ENCODE measurements at places on chromosomes 7 and 10.

DNA sequence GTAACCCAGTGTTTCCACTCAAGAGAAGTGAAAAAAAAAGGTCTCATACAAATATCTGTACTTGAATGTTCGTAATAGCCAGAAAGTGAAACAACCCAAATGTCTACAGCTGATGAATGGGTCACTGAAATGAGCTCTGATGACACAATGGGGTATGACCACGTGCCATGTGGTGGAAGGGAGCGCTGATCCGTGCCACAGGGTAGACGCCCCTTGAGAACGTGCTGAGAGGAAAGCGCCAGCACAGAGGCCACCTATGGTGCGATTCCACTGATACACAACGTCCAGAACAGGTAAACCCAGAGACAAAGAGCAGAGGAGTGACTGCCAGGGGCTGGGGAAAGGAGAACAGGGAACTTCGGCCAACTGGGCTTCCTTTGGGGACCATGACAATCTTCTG lies 50.3 kb downstream of the MAD1L1 start:
- no peak for DNase-seq

DNA sequence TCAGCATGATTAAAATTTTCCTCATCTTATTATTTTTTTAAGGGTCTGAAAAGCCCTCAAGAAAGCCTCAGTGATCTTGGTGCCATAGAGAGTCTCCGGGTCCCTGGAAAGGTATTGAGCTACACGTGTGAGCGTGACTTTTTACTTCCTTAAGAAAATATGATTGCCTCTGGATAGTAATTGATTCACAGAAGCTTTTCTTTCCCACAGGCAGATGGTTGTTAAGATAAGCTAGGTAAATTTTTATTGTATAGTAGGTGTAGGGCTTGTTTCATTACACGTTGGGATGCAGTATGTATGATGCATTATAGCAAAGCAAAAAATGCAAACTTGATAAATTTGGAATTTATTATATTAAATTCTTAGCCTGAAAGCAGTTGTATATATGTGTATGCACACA lies 7.7 kb downstream of the VPS50 start:
- DNase-seq = no peak

DNA sequence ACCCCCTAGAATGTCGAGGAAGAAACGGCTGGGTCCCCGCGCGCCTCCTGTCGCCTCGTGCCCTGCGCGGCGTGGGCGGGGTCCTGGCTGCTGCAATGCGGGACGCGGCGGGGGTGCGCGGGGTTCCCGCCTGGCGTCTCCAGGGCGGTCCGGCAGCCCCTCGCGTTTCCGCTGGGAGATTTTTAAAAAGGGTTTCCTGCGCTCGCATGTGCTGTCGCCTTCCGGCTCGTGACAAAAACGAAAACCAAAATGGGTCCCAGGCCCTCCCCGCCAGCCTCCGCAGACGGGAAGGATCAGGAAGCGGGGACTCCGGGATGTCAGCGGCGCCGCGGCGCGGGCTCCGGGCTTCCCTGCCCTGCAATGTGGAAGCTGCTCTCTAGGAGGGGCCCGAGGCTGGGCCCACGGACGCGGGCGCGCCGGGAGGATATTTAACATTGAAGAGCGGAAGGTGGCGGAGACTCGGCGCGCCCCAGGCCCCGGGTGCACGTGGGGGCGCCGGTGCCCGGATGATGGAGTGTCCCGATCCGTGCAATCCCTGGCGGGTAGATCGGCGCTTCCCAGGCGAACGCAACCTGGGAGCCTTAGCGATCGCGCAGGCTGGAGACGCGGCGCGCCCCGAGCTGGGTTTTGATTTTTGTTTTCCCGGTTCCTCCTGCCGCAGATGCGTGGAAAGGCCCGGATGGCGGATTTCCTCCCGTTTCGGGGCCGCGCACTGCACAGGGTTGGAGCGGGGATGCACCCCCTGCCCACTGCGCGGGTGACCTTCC lies 1.0 kb downstream of the PFKP start:
- no peak for DNase-seq

GRCh38 chr7:30303312-30304039 lies 19.1 kb downstream of the ZNRF2 start:
- no peak for DNase-seq

- DNase-seq = no peak
Observed at GRCh38 chr7:142767861-142768260, 2.9 kb upstream of the PRSS2 start.

- DNase-seq = no peak
Observed at GRCh38 chr7:105786520-105787470, 89.6 kb downstream of the ATXN7L1 start.

DNA sequence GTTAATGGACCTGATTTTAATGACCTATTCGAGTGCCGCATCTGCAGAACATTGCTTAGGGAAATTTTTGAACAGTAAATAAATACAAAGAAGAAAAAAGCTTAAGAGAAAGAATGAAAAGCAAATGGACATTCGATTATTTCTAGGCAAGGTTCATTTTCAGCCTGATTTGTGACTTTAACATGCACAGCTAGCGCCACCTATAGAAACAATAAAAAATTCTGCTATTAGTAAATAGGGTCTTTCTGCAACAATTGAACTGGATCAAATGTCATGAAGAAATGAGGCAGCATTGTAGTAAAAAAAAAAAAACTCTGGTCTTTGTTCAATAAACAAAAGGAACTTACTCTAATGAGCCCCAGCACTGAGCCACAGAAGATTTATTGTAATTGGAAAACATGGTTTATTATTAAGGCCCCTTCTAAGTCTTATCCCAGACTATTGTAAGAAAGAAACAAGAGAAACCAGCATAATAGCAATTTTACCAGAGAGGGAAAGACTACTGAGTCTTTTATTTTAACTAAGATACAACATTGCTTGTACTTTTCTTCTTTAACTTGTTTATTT lies 41.4 kb upstream of the GHITM start:
- peak; percentile 11 for DNase-seq

DNA sequence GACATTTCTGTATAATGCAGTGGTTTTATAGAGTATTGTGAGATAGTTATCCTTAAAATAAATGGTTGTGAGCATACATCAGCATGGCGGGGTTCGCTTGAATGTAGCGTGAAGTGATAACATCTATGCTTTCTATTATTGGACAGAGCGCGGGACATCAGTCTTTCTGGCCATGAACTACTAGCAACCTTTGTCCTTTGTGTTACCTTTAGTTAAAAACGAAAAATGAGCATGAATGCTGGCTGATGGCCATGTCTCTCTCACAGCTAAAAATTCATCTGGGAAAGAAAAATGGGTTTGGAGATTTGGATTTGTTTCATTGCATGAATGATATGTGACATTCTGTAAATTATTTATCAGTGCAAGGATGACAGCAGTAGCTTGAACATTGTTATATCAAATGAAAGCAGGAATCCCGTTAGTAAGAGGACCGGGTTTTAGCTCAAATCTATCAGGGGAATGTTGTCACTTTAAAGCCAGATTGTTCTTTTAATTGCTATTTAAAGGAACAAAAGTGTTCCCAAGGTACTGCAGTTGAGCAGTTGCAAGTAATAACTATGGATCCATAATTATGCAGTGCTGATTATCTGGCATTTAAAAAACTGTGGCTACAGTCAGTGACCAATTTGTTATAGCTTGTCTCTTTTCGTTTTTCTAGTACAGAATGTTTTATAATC lies 131.0 kb downstream of the KAT6B start:
- DNase-seq = no peak

DNA sequence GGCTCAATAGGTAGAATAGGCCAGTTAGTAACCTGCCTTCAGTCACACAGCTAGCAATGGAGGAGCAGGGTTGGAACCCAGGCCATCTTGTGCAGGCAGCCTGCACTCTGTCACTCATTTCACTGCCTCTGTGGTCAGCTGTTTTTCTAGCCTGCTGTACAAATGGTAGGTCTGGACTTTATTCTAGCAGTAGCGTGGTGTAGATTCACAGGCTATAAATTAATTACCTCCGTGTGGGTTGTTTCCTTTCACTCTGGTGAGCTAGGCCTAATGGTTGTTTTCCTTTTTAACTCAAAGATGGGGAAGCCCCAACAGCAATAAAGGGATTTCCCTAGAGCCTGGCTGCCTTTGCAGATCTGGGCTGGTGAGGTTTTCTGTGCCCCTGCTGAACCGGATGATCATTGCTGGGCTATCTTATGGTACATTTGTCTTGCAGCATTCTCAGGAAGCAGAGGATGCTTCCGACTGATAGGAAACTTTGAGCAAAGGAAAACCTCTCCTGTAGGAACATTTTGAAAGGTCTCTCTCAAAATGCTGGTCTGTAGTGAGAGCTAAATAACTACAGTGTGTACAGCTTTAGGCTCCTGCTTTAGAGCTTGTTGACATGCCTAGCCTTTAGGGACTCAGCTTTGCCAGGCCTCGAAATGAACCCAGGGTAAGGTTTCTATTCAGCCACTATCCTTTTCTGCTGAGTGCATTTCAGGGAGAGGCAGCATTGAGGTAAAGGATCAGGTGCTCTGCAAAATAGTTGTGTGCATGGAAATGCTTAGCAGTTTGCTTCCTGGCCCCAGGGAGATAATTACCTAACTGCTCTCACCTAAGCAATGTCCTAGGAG lies 157.4 kb downstream of the ST7 start:
- DNase-seq = no peak

GRCh38 chr10:83680470-83680891 lies 458.8 kb upstream of the GHITM start:
- DNase-seq = no peak

DNA sequence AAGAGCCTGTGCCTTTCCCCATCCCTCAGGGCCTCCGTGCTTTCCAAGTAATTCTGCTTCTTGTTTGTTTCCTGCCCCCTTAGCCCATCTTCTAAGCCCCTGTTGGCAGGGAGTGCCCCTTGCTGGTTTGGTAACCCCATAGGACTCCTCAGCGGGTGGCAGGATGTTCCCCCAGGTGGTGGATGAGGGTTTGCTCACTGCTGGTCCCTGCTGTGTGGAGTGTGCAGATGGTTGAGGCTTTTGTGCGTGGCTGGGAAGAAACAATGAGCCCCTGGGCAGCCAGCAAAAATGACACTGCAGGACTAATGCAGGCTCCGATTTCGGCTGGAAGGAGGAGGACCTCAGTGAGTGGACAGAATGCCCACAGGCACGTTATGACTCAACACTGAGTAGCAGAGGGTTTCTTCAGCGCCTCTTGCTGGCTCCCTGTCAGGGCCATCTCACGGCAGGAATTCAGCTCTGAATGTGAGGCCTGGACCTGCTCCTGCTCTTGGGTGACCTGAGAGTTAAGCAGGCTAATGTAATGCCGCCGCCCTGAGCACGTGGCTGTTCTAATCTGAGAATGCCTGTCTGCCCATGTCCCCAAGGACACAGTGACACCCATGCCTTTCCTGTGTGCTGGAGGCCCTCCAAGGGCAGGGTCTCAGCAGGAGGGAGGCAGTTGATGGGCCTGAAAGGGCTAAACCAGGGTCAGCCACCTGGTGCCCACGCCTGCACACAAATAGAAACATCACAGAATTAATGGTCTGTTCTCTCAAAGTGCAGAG lies 16.6 kb downstream of the BAG3 start:
- DNase-seq = no peak

DNA sequence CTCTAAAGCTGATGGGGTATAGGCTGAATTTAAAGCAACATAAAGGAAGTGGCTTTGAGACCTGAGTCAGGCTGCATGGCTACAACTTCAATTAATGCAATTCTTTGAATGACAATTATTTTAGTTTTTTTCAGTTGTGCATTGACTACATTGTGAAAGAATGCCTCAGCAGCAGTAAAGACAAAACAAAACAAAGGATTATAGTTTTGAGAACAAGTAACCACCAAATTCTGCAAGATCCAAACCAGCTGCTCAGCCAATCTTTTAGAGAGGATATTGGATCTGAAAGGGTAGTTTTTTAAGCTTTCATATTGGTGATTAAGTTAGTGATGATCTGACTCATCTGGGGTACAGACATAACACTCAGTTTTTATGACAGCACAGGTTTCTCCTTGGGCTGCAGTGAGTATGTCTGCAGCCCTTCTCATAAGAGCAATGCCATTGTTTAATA lies 40.6 kb upstream of the ABCA13 start:
- DNase-seq = no peak

DNA sequence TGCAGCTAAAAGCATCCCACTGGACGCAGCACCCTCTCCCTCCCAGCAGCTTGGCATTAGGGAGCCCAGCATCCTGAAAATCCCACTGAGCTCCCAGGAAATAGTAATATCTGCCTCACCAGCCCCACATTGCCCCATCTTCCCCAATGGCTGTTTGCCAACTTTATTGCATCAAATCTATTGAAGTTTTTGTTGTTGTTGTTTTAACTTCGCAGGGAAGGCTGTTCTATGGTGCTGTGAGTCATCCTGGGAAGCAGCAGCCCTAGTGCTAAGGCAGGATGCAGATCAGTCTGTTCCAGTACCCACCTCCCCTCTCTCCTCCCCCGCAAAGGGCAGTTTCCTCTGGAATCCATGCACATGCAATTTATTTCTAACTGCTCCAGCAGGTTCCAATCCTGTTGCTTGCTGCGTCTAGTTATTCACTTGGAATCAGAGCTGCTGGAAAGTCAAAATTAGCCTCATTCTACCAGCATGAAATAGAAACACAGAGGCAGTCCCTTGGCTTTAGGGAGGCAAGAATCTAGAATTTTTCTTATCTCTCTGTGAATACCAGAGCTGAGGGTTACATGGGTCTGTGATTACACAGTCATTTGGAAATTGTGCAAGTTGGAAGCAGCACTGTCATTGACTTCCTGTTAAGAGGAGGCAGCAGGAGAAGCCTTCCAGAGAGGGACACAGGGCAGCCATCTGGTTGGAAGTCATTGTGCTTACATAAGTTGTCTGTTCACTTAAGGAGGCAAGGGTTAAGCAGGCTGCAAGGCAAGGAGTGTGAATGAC lies 115.9 kb upstream of the CACUL1 start:
- no peak for DNase-seq

- DNase-seq = no peak
Observed at GRCh38 chr7:19144661-19145433, at the start of gene FERD3L. Gene FERD3L (minus strand): TSS chr7:19145421. CDS start chr7:19145362, 59 bp downstream.

GRCh38 chr7:47901542-47901941 lies 46.7 kb downstream of the PKD1L1 start:
- DNase-seq = no peak

DNA sequence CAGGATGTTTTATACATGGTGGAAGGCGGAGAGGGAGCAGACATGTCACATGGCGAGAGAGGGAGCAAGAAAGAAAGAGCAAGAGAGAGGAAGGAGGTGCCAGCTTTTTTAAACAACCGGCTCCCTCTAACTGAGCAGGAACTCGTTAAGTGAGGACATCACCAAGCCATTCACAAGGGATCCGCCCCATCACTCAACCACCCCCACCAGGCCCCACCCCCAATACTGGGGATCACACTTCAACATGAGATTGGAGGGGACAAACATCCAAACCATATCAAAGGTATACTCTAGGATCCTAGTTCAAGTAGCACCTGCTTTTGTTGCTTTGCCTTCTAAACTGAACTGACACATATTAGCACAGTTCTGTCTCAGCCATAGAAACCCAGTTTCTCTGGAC lies 141.9 kb upstream of the KLF14 start:
- no peak for DNase-seq

DNA sequence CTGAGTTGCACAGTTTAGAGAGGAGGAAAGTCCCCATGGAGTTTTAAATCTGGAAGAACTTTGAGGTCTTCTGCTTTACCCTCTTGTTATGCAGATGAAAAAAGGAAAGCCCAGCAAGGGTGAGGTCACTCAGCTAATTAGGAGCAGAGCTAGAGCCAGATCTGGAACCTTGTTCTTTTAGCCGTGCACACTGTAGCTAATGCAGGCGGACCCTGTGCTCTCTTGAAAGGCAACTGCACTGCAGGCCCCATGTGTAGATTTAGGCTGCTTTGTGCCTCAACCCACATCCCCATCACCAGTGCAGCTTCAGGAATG lies 63.4 kb downstream of the SYPL1 start:
- peak; percentile 25 for DNase-seq

- no peak for DNase-seq
Observed at GRCh38 chr7:67311901-67312300, 315.3 kb downstream of the TYW1 start.

- no peak for DNase-seq
Observed at GRCh38 chr10:96305019-96305418, 785 bp downstream of the DNTT start.
